ENCODE measurements at places on chromosomes 7 and 10. TPM values are rescaled to one million over a fixed set of nuclear protein-coding genes. Genes with fewer than 3 reads are reported as not detected.
A peak's percentile ranks its signal among the peaks of the same experiment; 100 is the strongest.

DNA sequence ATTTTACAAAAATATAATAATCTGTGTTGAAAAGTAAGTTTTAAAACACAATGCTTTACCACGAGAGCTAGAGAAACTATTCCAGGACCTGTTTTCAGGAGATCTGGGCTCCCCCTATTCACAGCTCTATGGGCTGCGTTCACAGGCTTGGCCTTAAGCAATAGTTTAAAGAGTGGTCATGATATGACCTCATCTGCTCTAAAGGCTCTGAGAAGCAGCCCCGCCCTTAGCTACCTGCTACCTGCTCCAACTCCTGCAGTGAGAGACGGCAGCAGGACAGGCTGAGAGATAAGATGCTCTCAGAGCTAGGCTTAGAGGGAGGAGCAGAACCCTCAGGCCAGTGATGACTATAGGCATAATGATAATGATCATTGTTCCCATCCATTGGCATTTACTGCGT is 12.6 kb downstream of the ALOX5 start:
- DNase-seq, result no peak

- no peak for DNase-seq
Observed at GRCh38 chr10:117217196-117217761, 20.0 kb downstream of the KCNK18 start.

DNA sequence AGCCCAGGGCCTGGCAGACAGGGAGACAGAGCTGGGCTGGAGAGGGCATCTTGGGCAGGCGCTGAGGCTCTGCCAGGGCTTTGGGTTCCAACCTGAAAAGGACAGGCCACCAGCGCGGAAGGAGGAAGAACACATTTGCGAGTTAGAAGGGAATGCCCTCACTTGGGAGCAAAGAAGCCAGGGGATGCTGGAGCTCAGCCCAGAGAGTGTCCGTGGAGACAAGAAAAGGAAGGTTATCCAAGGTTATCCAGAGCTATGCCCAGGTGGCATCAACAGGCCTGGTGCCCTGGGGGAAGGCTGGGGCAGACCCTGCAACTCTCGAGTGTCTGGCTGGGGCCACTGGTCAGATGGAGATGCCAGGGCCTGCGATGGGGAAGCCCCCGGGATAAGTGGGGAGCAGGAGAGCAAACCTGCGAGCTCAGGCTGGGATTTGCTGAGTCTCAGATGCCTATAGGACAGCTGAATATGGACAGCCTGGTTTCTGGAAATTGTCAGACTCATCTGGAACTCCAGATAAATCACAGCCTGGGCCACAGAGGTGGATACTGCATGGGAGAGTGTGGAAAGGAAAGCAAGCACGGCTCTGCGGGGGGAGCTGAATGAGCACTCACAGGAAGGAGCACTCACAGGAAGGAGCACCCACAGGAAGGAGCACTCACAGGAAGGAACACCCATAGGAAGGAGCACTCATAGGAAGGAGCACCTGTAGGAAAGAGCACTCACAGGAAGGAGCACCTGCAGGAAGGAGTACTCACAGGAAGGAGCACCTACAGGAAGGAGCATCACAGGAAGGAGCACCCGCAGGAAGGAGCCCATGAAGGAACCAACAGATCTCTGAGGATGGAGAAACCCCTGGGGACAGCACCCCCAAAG is 152.1 kb downstream of the ADAM12 start:
- no peak for DNase-seq

- no peak for DNase-seq
Observed at GRCh38 chr10:11882646-11883375, 59.7 kb downstream of the PROSER2 start.

The CALCR gene
- polyA plus RNA-seq, result not detected

DNA sequence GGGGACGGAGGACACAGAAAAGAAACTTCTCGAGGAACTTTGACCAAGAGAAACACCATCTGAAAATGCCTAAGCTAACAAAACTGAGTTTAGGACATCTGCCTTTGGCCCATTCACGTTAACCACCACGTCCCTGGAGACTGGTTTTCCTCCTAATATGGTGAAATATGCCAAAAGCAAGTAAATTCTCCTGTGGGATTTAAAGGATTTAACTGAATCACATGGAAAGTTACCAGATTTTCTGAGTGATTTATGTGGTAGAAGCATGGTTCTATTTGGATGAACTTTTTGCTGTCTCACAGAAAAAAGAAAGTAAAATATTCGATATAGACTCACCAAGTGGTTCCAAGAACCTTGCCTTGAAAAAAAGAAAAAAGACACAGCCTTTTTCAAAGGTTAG is 30.4 kb upstream of the BMPER start:
- DNase-seq, result no peak

GRCh38 chr7:105473163-105473562 is 48.9 kb downstream of the PUS7 start:
- peak; percentile 26 for DNase-seq

- no peak for DNase-seq
Observed at GRCh38 chr7:45606931-45607330, 32.8 kb downstream of the ADCY1 start.

The RELN gene
- 8.7 TPM for polyA plus RNA-seq

DNA sequence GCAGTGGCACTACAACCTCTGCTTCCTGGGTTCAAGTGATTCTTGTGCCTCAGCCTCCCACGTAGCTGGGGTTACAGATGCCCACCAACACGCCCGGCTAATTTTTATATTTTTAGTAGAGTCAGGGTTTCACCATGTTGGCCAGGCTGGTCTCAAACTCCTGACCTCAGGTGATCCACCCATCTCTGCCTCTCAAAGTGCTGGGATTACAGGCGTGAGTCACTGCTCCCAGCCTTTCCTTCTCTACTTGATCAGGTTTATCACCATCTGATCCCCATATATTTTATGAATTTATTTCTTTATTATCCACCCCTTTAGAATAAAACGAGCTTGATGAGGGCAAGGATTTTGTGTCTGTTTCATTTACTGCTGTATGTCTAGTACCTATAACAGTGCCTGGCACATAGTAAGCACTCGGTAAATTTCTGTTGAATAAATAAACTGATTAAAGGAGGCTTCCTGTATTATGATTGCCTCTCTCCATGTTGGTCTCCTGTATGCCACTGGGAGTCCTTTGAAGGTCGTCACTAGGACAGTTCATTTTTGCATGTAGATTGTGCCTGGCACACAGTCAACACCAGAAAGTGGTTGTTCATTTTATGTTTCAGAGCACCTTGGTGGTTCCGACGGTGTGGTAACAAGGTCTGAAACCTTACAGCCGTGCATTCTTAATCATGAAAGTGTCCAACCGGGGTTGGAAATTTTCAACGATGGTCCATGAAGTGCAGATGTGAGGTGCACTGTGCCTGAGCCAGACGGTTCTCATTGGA is 9.6 kb upstream of the EIF3A start:
- DNase-seq, result no peak

DNA sequence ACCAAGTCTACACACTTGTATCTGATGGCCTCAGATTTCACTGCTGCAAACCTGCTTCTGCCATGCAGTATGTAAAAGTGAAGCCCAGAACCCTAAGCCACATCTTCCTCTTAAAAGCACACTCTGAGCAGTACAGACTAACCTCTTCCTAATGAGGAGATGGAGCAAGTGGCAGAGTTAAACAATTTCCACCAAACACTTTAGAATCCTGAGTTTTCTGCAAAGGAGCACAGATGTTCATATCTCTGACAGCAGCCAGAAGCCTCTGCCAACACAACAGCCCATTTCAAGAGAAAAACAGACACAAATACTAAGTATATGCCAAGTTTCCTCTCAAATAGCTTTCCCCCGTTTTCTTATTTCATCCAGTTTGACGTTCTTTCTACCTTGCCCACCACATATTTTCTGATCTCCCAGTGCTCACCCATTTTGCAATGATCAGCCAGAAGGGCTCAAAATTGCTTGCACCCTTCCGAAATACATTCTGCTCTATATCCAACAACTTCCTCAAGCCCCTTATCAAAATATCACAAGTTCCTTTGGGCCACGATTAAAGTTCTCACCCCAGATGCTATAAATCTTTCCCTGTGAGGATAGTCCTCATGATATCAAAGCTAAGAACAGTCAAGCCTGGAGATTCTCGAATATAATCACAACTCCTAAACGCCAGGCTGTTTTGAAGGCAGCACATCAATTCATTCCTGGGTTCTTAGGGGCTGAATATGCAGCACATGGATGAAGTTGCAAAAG is 27.5 kb downstream of the ELMO1 start:
- peak; percentile 42 for DNase-seq

- DNase-seq, result no peak
Observed at GRCh38 chr10:94677691-94678090, 5.8 kb upstream of the CYP2C18 start.

The COL13A1 gene
- polyA plus RNA-seq, result 49.1 TPM

DNA sequence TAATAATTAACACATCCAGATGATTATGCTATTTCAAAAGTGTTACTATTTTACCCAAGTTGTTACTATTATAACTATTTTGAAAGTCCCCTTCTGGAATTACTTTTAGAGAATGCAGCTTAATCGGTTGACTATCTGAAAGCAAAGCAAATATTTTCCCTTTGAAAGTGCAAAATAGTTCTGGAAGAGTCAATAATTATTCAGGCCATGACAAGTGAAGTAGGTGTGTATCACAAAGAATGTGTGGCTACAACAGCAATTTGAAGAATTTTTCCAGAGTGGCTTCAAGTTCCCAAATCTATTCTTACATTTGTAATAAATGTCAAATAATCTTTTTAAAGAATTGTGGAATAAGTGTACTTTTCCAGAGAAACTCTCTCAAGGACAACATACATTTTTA is 42.8 kb downstream of the RNLS start:
- no peak for DNase-seq

DNA sequence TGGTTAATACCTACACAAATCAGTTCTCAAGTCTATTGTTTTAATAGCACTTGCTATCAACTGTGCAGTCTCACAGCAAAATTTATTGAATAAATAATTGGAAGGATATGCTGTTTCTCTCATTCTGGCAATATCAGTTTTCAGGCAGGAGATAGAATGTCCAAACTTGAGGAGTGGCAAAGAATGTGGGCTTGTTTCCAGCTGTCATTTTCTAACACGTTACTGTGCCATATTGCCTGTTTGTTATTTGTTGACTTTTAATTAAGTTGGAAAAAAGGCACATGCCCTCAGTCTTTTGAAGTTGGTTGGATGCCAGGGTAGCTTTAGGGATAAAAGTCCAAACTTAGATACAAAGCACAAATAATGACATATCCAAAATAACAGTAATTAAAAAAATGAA is 52.2 kb downstream of the MAGI2 start:
- DNase-seq, result no peak

- DNase-seq, result peak; percentile 68
Observed at GRCh38 chr10:74598891-74599566, 227.4 kb upstream of the KAT6B start.

The NUDT13 gene
- 6.7 TPM for polyA plus RNA-seq

DNA sequence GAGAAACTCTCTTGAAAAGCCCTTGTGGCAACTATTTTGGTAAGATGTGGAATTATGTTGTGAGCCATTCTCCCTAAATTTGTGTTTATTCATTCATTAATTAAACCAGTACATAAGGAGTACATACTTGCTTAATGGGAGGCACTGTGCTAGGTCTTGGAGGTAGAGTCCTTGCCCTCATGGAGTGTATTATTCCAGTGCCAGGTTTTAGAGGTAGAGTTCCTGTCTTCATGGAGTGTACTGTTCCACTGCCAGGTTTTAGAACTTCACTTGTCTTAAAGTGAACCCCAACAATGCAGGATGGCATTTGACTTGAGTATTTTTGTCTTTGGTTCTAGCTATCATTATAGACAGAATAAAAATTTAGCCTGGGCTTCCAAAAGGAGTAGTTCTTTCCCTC is 8.8 kb downstream of the MXI1 start:
- DNase-seq, result no peak

GRCh38 chr10:100812978-100813377 is 67.6 kb downstream of the PAX2 start:
- no peak for DNase-seq

DNA sequence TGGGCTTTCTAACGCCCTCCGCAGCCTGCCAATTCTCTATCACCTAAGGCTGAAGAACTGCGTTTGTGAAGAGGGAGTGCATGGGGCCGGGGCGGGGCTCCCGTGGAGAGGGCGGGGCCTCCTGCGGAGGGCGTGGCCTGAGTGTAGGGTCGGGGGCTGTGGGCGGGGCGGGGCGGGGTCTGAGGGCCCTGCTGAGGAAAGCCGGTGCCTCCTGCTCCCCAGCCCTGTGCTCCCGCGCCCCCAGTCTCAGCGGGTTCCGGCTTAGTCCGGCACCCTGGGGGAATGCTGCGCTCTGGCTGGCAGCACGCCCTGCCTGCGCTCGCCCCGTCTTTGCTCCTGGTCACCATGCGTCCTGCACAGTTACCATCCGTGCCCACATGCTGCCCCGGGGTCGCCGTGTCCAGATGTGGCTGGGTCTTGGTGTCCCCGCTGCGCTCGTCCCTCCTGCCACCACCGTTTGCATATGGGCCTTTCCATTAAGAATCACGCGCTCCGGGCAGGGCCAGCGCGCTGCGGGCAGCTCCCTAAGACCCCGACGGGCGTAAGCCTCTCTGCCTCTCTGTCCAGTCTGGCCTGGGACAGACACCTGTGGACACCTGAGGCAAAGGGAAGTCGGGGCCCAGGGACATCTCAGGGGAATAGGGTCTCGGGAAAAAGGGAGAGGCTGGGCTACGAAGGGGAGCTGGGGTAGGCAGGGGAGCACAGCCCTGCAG is 144.0 kb upstream of the RET start:
- DNase-seq, result no peak

All from right lung (tissue), 10 donors.